MCF 10A (cell line): ENCODE measurements at places on chromosomes 1 and 21. TPM values are rescaled to one million over a fixed set of nuclear protein-coding genes. Genes with fewer than 3 reads are reported as not detected.

DNA sequence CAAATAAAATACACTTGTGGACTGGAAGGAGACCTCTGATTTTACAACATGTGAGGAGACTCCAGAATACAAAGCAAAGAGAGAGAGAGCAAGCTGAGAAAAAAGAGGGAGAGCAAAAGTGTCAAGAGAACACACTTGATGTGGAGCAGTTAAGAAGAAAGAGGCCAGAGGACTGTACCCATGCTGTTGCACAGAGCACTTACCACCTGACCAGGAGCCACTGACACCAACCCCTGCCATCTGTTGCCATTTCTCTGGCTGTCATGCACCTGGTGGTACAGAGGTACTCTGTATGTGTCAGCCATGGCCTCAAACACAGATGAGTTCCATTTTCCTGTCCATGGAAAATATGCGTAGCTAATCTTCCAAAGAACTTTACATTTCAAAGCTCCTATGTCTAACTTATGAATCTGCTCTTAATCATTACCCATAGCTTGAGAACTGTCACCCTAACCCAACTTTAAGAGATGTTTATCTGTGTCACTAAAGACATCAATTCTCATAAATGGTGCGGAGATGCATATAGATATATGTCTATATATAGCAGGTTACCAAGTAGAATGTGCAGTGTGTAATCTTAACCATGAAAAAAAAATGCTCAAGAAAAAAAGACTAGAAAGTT is 32.8 kb upstream of the ABCD3 start:
- DNase-seq: no peak
- H3K4me1 ChIP-seq: no peaks in the 10 kb centered on the region
- peaks cover 11% of the 10 kb centered on the region for H3K27me3 ChIP-seq
- H3K27ac ChIP-seq: no peak overlapping the region
- H3K36me3 ChIP-seq: no peaks in the 10 kb centered on the region

DNA sequence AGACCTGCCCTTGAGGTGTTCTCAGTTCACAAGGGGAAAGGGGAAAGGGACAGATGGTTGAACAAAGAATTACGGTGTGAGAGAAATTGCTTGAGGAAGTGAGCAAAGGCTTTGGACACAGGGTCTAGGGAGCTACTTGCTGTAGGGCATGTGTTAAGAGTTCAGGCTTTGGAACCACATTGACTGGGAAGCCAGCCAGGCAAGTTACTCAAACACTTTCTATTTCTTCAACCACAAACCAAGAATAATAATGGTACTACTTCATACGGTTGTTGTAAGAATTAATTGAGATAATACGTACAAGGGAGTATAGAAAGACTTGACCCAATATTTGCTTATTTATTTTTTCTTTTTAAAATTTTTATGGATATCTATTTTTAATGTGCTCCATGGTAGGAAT is 26.6 kb downstream of the AK4 start:
- no peaks in the 10 kb centered on the region for H3K36me3 ChIP-seq
- peak overlapping the region; percentile 90 for H3K27ac ChIP-seq
- DNase-seq: peak; percentile 98
- no peaks in the 10 kb centered on the region for H3K27me3 ChIP-seq
- H3K4me3 ChIP-seq: peak overlapping the region; percentile 52

Gene VASH2
- total RNA-seq: not detected in 2 replicates

Gene CFHR3
- not detected in 2 replicates for total RNA-seq

Gene CYP4A11
- total RNA-seq: not detected in 2 replicates

- peak overlapping the region; percentile 77 for H3K27ac ChIP-seq
- DNase-seq: peak; percentile 63
- H3K4me1 ChIP-seq: peaks cover 12% of the 10 kb centered on the region
- H3K4me3 ChIP-seq: peak overlapping the region; percentile 6
- H3K36me3 ChIP-seq: no peaks in the 10 kb centered on the region
Observed at GRCh38 chr1:84619383-84620102, 45.3 kb upstream of the CTBS start.

- no peaks in the 10 kb centered on the region for H3K27me3 ChIP-seq
- no peak overlapping the region for H3K27ac ChIP-seq
- H3K4me3 ChIP-seq: no peak overlapping the region
- DNase-seq: peak; percentile 84
- peaks cover 72% of the 10 kb centered on the region for H3K36me3 ChIP-seq
Observed at GRCh38 chr1:160256396-160257046, 5.8 kb downstream of the DCAF8 start.

DNA sequence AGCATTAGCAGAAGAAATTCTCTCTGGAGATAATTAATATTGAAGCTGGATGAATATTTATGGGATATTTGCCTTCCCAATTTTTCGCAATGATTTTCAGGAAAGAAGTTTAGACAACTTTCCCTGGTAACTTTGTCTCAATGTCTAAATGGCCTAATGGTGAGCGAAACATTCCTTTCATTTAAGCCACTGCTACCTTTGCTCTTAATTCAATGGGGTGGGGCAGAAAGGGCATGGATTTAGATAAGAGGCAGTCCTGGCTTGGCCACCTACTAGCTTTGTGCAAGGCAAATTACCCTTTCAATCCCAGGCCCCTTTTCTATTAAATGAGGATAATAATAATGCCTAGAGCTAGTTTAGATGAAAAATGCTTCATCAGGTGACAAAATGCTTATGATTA is 27.1 kb upstream of the LYST start:
- H3K27ac ChIP-seq: no peak overlapping the region
- no peaks in the 10 kb centered on the region for H3K36me3 ChIP-seq
- peaks cover 11% of the 10 kb centered on the region for H3K4me1 ChIP-seq
- H3K4me3 ChIP-seq: no peak overlapping the region
- no peak for DNase-seq

DNA sequence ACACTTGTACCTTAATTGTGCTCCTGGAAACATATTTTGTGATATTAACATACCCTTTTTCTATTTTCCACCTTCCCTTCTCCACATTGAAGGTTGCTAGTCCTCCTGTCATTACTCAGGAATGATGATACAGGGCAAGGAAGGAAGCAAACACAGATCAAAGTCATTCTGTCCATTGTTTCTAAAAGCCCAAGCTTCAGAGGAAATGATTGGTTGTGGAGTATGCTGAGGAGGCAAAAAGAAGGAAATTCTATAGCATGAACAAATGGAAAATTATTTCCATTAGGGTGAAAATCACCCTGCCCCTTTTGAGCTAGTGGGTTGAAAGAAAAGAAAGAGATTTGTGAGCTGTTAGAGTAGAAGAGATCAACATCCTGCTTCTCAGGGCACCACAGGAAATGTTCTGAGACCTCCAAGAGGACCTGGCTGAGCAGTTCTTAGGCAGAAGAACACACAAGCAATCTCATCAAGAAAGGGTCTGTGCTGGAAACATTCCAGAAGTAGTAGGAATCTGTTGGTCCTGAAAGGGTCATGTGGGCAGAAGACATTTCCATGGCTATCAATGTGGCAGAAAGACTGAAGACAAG is 29.0 kb upstream of the PRRX1 start:
- H3K36me3 ChIP-seq: no peaks in the 10 kb centered on the region
- no peaks in the 10 kb centered on the region for H3K4me1 ChIP-seq
- no peak for DNase-seq
- no peaks in the 10 kb centered on the region for H3K27me3 ChIP-seq
- no peak overlapping the region for H3K4me3 ChIP-seq

DNA sequence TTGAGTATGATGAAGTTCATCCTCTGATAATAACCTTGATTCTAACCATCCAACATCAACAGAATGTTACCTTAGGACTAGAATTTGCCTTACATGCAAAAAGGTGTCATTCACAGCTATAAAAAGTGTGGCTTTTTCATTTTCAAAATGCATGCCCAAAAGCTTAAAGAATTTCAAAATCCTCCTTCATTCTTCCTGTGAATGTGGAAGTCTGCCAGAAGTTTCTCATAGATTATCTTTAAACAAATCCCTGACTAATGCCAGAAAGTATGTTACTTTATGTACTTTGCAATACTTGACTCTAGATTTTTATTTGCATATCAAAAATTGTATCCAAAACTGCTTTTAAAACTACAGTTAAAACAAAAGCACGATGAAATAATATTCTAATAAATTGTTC is 270.6 kb upstream of the ZRANB2 start:
- H3K4me1 ChIP-seq: peaks cover 11% of the 10 kb centered on the region
- H3K27me3 ChIP-seq: no peaks in the 10 kb centered on the region

- H3K27ac ChIP-seq: no peak overlapping the region
- H3K27me3 ChIP-seq: no peaks in the 10 kb centered on the region
- no peaks in the 10 kb centered on the region for H3K4me1 ChIP-seq
- no peak overlapping the region for H3K4me3 ChIP-seq
Observed at GRCh38 chr1:56220021-56220420, 359.3 kb downstream of the PLPP3 start.

DNA sequence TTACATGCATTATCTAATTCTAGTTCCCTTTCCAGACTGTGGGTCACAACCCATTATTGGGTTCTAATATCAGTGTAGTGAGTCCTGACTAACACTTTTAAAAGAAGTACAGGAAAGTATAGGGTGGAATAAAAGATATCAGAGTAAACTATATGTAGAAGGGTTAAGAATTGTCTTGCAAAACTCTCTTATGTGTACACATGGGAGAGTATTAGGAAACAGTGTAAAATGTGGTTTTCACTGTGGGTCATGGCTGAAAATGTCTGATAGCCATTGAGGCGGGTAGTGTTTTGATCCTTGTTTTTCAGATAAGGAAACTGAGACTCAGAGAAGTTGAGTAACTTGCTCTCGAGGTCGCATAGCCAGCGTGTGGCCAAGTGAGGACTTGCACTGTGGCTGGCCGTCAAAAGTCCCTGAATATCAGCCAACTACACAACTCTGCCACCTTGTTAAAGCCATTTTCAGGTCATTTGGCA is 18.5 kb upstream of the MTARC1 start:
- no peaks in the 10 kb centered on the region for H3K4me1 ChIP-seq
- no peaks in the 10 kb centered on the region for H3K36me3 ChIP-seq
- no peaks in the 10 kb centered on the region for H3K27me3 ChIP-seq
- H3K27ac ChIP-seq: no peak overlapping the region
- no peak for DNase-seq
- no peak overlapping the region for H3K4me3 ChIP-seq

DNA sequence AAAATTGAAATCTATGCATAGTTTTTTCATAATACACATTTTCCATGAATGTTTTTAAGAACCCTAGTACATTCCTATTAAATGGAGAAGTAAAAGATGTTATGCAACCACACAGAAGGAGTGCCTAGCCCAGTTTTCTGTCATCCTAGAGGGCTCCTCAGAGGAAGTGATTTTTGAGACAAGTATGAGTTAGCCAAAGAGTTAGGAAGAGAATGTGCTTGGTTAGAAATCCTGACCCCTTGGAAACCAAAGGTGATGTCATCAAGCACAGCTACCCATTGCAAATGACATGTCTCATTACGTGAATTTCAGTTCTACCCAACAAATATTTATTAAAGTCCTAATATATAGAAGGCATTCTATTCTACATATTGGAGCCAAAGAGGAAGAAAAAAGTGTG is 88.9 kb upstream of the TNFSF4 start:
- peaks cover 10% of the 10 kb centered on the region for H3K4me1 ChIP-seq
- no peak overlapping the region for H3K27ac ChIP-seq
- peak; percentile 3 for DNase-seq
- no peaks in the 10 kb centered on the region for H3K36me3 ChIP-seq
- no peaks in the 10 kb centered on the region for H3K27me3 ChIP-seq

- no peak for DNase-seq
- H3K27me3 ChIP-seq: peaks cover 46% of the 10 kb centered on the region
- H3K36me3 ChIP-seq: no peaks in the 10 kb centered on the region
- H3K4me3 ChIP-seq: no peak overlapping the region
- H3K27ac ChIP-seq: no peak overlapping the region
- no peaks in the 10 kb centered on the region for H3K4me1 ChIP-seq
Observed at GRCh38 chr1:153253076-153253475, 6.4 kb upstream of the LORICRIN start.

- no peak overlapping the region for H3K27ac ChIP-seq
- no peaks in the 10 kb centered on the region for H3K27me3 ChIP-seq
- H3K36me3 ChIP-seq: no peaks in the 10 kb centered on the region
- no peaks in the 10 kb centered on the region for H3K4me1 ChIP-seq
- DNase-seq: no peak
Observed at GRCh38 chr21:35457097-35457804, 408.1 kb upstream of the RUNX1 start.

DNA sequence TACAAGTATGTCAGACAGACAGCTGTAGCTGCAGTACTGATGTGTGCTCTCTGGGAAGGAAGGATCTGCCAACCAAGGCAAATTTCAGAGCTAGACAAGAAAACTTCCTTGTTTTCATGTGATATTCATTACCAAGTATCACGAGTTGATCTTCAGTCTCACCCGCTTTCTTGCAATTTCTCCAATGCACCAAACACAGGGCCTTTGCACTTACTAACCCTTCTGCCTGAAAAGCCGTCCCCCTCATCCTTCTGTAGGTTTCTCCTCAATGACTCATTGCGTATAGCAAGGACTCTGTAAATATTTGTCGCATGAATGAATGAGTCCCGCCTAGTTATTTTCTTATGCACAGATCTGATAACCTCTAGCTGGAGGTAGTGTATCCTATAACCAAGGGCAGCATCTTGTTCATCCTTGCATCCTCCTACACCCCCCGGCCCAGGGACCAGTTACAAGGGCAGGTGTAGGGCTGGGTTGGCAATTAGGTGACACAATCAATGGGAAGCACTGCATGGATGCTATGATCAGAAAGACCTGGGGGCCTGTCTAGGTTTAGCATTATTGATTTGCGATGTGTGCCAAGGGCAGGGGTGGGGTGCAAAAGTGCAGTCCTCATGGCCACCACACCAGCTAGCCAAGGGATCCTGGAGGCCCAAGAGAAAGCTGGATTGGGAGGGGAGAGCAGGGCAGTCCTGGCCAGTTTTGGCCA is 51.4 kb upstream of the GPR157 start:
- H3K27ac ChIP-seq: no peak overlapping the region
- H3K36me3 ChIP-seq: peaks cover 49% of the 10 kb centered on the region
- H3K27me3 ChIP-seq: no peaks in the 10 kb centered on the region
- H3K4me1 ChIP-seq: peaks cover 20% of the 10 kb centered on the region
- no peak for DNase-seq
- H3K4me3 ChIP-seq: peak overlapping the region; percentile 91

- no peaks in the 10 kb centered on the region for H3K36me3 ChIP-seq
- no peak overlapping the region for H3K27ac ChIP-seq
- H3K27me3 ChIP-seq: peaks cover 12% of the 10 kb centered on the region
- no peak for DNase-seq
- no peak overlapping the region for H3K4me3 ChIP-seq
Observed at GRCh38 chr1:16716691-16717335, 23.5 kb upstream of the RNU1-4 start.

Gene NUCKS1
- total RNA-seq: 605 and 615 TPM in 2 replicates

DNA sequence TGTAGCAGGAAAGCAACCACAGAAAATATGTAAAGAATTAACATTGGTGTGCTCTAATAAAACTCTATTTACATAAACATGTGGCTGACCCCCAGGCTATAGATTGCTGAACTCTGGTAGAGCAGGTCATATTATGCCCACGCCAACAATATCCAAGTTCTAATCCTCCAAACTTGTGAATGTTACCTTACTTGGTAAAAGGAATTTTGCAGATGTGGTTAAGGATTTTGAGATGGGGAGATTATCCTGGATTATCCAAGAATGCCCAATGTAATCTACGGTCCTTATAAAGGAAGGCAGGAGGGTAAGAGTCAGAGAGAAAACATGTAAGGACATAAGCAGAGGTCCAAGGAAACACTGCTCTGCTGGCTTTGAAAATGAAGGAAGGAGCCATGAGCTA is 201.0 kb downstream of the USH2A start:
- no peak overlapping the region for H3K4me3 ChIP-seq
- no peaks in the 10 kb centered on the region for H3K4me1 ChIP-seq
- DNase-seq: no peak
- H3K27me3 ChIP-seq: peaks cover 74% of the 10 kb centered on the region
- no peak overlapping the region for H3K27ac ChIP-seq
- H3K36me3 ChIP-seq: no peaks in the 10 kb centered on the region

GRCh38 chr1:55717111-55717510 is 501.9 kb upstream of the USP24 start:
- no peaks in the 10 kb centered on the region for H3K27me3 ChIP-seq
- H3K4me3 ChIP-seq: no peak overlapping the region
- no peak for DNase-seq
- no peak overlapping the region for H3K27ac ChIP-seq

Gene ARMH1
- total RNA-seq: 0.65 and 0.96 TPM in 2 replicates
